ENCODE measurements at places on chromosomes 3 and 15.

- no peak for DNase-seq
These were observed 54.9 kb upstream of the CCR2 start for GRCh38 chr3:46298871-46299607.

- DNase-seq = peak; percentile 46
These were observed 14.2 kb downstream of the CIB1 start for GRCh38 chr15:90219421-90220141.

DNA sequence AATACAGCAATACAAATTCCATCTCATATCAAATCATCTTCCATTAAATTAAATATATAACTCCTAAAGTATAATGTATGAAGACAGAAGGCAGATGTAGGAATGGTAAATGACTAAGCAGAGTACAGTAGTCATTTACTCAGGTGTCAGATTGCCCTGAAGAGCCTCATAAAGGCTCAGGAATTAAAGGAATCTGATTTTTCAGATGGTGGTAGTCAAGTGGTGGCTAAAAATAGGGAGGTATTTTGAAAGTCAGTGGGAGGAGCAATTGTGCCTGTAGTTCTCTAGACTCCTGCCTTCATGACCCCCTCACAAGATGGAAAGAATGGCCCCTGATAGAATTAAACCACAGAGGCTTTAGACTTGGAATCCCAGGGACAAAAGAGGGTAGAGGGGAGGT lies 142.7 kb upstream of the SYNPR start:
- DNase-seq = no peak

DNA sequence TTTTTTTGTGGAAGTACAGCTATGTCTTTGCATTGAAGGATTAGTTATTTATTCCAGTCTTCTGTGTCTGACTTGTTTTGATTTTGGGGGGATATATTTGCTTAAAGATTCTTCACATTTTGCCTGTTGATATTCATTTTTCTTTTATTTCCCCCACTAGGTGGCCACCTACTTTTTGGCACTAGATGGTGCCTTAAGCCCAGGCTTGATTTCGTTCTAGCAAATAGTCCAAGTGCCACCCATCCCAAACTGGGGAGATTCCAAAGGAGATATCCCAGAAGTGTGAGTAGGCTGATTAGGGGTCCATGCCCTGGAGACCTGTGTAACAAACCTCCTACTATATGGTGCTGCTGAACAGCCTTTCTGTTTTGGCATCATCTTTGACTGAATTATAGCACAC lies 80.0 kb upstream of the SPATA16 start:
- DNase-seq = no peak

DNA sequence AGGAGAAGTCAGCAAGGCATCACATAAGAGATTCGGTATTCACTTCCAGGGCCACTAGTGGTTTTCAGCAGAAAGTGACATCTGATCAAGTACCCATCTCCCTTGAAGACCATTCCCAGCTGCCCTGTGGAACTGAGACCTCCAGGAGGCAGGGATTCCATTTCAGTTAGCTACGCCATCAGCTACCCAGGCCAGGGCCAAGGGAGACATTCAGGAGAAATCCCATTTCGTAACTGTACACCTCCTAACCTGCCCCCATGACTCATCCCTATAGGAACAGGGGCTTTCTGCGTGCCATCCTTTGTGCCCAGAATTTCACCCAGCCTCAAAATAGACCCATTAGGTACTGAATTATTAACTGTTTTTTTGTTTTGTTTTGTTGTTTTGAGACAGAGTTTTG lies 24.7 kb downstream of the SPATA12 start:
- DNase-seq = no peak

- DNase-seq = no peak
These were observed 182.9 kb upstream of the CHRM5 start for GRCh38 chr15:33785366-33785765.

All from CD4-positive, alpha-beta memory T cell (primary cell).